ENCODE measurements at places on chromosomes 11 and 22.

- no peak for DNase-seq
Observed at GRCh38 chr22:20186183-20186870, 35.5 kb upstream of the CCDC188 start.

GRCh38 chr22:44709881-44710392, 7.9 kb downstream of the PRR5 start:
- DNase-seq, result no peak

GRCh38 chr11:59800390-59801025, 10.1 kb downstream of the MRPL16 start:
- DNase-seq, result no peak

- DNase-seq, result no peak
Observed at GRCh38 chr11:110948112-110948511, 235.9 kb upstream of the ARHGAP20 start.

GRCh38 chr22:21598302-21598701, 30.8 kb downstream of the UBE2L3 start:
- no peak for DNase-seq

DNA sequence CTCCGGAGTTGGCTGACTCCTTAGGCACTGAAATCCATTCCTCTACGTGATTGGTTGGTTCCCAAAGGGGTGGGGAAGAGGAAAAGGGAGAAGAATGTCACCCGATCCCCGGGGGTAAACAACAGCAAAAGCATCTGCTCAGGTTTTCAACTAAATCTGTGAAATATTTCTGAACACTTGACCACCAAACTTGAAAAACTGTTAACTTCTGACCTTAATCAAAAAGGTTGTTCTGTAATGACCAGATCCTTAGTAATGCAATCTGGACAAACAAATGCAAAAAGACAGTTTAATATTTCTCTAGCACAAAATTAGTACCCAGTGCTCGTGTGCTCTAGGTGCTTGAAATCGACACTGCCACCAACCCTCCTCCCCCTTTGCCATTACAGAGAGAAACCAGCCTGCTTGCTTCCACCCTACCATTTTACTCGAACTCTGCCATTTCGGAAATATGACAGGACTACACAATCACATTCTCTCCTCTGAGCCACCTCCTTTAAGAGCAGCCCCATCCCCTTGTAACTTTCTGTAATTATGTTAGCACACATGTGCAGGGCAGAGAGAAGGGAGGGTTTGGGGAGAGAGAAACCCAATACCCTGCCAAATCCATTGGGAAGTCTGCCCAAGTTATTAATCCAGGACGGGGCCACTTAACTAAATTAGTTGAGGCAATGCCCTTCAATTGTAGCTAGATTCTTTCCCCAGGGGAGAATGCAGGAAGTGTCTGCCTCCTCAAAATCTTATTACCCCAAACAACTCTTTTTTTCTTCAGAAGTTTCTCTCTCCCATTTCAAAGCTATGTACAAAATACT, 113.8 kb downstream of the RBFOX2 start:
- DNase-seq, result no peak

- DNase-seq, result no peak
Observed at GRCh38 chr11:31805037-31805628, 6.0 kb downstream of the PAX6 start.

GRCh38 chr11:73655686-73656085, 9.3 kb downstream of the PLEKHB1 start:
- DNase-seq, result no peak

GRCh38 chr11:6594142-6594768, 9.2 kb downstream of the RRP8 start:
- no peak for DNase-seq

- DNase-seq, result no peak
Observed at GRCh38 chr11:9550191-9550628, 23.3 kb upstream of the WEE1 start.

- DNase-seq, result no peak
Observed at GRCh38 chr22:36197514-36198146, 4.0 kb downstream of the APOL4 start.

DNA sequence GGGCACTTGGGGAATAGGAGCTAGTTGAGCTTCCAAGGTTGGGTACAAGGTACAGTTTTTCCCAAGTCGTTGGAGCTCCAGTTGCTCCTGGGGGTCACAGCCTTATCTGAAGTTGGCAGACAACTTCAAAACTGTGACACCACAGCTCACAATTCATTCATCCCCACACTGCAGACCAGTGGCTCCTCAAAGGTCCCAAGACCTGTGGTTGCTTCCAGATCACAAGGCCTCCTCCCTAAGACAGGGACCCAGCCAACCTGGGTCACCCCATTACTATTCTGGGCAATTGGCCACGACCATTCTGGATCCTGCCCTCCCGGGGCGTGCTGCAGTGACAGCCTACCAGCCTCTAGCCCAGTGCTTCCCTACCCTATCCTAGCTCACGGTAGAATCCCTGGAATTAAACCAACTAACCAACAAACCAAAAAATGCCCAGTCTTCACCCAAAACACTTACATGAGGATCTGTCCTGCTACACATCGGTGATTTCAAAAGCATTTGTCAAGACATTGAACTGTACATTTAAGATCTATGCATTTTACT, 862 bp upstream of the PDXP start:
- no peak for DNase-seq

DNA sequence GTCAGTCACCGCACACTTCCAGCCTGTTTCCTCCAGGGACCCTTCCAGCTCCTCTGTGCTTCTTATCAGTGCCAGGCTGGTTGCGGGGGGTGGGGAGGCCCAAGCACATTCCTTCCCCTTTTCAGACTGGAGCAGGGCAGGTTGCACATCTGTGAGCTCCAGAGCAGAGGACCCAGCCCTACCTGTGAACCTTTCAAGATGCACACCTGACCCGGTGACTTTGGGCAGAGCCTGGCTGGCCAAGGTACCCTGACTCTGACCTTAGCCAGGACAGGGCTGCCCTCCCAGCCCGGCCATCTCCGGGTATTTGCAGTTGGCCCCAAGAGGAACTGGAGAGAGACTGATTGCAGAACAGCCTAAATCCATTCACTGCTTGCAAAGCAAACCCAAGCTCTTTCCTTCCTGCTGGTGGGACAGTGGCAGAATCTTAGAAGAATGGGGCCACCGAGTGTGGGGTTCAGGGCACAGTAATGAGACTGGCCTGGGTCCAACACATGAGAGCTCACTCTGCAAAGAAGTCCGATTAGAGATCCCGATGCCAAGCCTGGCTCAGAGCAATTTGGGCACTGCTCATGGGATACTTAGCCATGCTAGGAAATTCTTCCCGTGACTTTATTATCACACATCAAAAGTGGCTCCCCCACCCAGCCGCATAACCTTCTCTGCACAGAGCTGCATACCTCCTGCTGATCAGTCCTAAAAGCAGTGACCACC, 64.7 kb upstream of the CCND1 start:
- DNase-seq, result no peak

DNA sequence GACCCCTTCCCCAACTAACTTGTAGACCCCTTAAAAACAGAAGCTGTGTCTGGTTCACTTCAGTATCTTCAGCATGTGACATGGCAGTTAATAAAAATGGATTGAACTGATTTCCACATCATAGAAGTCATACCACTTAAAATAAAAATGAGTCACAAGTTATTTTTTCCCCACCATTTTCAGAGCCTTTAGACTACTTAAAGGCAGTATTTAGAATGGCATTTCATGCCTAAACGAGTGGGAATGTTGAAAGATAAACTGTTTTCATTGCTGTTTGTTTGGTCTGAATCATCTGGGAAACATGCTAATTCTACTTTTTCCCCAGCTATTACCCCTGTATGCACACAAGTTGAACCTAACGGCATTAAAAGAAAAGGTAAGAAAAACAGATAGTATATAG, 324.0 kb downstream of the RAB38 start:
- DNase-seq, result no peak

GRCh38 chr11:34811858-34812257, 104.3 kb downstream of the APIP start:
- no peak for DNase-seq

- DNase-seq, result no peak
Observed at GRCh38 chr11:62923601-62924411, 2.6 kb upstream of the CHRM1 start.

DNA sequence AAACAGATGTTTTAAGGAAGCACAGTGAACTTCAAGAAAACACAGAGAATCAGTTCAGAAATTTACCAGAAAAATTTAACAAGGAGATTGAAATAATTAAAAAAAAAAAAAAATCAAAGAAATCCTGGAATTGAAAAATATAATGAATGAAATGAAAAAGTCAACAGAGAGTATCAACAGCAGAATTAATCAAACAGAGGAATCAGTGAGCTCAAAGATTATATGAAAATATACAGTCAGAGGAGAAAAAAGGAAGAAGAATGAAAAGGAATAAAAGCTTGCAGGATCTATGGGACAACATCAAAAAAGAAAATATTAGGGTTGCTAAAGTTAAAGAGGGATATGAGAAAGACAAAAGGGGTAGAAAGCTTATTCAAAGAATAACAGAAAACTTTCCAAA, 82.3 kb downstream of the XRRA1 start:
- no peak for DNase-seq

DNA sequence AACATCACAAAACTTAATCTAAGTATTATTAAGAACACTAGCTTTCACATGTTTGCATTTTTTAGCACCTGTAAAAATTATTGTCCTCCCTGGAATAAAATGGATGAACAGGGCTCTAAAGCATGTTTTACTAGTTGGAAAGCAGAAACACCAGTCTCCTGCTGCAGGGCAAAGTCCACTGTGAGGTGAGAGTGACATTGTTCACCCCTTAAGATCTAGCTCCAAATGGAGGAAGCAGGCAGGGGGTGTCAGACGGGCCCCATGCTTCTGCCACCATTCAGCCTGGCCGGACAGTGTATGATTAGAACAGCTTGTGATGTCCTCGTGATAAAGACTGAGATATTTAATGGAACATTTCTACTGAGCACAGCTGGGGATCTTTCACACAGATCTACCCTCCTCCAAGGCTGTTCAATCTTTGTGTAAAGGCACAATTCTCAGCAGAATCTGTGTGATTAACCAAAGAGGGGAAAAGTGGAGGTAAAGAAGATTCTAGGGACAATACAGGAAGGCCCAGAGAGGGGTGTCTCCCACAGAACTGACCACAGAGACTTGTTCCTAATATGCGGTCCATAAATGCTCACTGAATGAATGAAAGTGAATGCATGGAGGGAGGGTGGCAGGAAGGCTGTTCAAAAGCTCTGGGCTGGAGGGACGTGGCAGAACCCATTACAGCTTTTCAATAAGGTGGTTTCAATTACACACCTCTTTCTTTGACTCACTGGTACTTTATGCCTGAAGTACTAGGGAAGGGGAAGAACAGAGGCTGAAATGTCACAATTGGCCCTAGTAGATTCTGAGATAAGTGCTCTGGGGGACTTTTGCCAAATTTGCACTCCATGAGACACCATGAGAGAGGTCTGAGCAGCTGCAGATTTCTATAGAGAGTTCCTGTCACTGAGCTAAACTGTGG, 239.1 kb upstream of the ARHGAP20 start:
- DNase-seq, result no peak

GRCh38 chr11:78277314-78277994, 88.7 kb downstream of the USP35 start:
- DNase-seq, result no peak

Measured in stimulated activated CD8-positive, alpha-beta memory T cell treated with anti-CD3 and anti-CD28 coated beads, Interleukin-7, amount 100 ng/mL, for 1 hour (primary cell).